ENCODE measurements at places on chromosomes 13 and 19. TPM values are rescaled to one million over a fixed set of nuclear protein-coding genes. Genes with fewer than 3 reads are reported as not detected.

GRCh38 chr19:15584095-15584494, 30.9 kb upstream of the CYP4F8 start:
- DNase-seq: no peak

GRCh38 chr13:34360702-34361101, 542.8 kb downstream of the RFC3 start:
- DNase-seq: no peak

- DNase-seq: peak; percentile 83
Measured at GRCh38 chr19:41541990-41542584, 33.9 kb upstream of the CEACAM21 start.

- no peak for DNase-seq
Measured at GRCh38 chr19:39871362-39871761, 25.2 kb upstream of the FBL start.

DNA sequence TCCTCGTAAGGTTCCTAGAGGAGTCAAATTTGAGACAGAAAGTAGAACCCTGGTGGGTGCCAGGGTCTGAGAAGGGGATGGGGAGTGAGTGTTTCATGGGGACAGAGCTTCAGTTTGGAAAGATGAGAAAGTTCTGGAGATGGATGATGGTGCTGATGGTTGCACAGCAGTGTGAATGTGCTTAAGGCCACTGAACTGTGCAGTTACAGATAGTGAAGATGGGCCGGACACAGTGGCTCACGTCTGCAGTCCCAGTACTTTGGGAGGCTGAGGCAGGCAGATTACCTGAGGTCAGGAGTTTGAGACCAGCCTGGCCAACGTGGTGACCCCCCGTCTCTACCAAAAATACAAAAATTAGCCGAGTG, 917 bp downstream of the SPC24 start:
- DNase-seq: no peak

DNA sequence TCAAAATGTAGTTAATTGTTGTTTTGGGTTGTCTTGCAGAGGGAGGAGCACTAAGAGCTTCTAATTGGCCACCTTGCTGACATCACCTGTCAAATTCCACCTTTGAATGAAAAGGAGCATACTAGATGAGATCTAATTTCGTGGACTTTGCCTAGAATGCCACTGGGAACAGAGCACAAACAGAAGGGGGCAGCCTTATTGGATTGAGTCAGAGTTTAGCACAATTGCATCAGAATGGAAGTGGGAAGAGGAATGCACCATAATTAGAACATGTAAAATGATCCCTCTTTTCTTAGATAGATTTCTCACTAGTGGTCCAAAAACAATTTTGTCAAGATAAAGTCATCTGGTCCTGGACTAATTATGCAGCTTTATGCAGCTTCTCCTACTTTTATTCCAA, 1552.2 kb downstream of the PCDH9 start:
- no peak for DNase-seq

GRCh38 chr13:51993713-51994112, 17.5 kb downstream of the ATP7B start:
- DNase-seq: no peak

- no peak for DNase-seq
Measured at GRCh38 chr13:102318233-102318632, 83.6 kb downstream of the FGF14 start.

DNA sequence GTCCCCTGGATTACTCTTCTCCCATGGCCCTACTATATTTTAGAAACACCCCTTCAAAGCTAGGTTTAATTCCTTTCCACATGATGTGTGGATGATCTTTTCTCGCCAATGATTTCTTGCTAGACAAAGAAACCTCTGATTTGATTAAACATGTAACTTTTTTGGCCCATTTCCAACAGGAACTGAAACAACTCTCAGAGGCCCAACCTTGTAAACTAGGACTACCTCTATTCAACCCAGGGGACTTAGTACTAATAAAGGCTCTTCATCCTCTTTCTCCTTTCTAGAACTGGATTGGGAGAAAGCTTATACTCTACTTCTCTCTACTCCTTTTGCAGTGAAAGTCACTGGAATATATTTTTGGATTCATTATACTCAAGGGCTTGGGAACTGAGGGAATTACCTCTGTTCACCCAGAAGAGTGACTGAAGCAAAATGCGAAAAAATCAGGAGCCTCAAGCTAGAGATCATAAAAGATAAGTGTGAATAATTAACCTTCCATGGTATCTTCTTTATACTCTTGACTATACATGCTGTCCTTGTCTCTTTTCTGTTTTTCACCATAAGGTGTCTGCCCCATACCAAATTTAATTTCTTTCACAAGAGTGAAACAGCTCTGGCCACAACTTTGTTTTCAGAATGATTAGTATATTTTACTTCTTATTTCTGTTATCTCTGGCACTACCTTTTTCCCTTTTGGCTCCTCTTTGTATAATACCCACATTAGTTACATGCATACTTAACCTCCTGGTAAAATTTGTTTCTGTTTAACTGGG, 977.6 kb downstream of the SLITRK5 start:
- DNase-seq: no peak

DNA sequence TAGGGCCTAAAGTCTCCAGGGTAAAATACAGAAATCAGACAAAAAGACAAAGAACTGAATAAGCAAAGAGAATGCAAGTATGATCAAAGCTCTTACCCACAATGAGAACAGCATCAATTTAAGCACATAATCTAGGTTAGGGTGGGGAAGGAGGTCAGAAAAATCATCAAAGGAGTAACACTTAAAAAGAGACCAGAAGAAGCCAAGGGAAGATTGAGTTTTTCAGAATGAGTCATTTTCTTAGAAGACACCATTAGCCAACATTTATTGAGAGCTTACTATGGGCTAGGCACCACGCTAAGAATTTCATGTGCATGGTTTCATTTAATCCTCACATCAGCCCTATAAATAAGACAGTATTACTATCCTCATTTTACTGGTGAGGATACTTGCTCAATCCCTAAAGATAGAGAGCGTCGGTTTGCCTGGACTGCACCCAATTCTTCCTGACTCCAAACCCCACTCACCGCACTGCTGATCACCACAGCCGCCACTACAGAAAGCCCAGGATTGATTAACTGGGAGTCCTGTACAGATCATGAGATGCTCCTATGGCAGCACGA, 1.7 kb upstream of the SHISA2 start:
- DNase-seq: no peak

DNA sequence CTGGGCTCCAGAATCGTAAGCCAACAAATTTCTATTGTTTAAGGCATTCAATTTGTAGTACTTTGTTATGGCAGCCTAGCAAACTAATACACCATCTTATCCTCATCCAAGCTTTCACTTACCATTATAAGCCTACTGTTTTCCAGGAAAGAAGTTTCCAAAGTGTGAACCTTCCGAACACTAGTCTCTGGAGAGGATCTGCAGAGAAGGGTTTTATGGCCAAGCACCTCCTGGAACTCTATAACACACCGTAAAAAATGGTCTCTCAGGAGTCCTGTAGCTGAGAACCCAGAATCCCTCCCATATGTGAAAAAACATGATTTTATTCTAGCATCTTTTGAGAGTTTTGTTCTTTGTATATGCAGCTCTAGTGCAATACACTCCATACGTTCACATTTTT, 142.1 kb downstream of the POSTN start:
- DNase-seq: no peak

DNA sequence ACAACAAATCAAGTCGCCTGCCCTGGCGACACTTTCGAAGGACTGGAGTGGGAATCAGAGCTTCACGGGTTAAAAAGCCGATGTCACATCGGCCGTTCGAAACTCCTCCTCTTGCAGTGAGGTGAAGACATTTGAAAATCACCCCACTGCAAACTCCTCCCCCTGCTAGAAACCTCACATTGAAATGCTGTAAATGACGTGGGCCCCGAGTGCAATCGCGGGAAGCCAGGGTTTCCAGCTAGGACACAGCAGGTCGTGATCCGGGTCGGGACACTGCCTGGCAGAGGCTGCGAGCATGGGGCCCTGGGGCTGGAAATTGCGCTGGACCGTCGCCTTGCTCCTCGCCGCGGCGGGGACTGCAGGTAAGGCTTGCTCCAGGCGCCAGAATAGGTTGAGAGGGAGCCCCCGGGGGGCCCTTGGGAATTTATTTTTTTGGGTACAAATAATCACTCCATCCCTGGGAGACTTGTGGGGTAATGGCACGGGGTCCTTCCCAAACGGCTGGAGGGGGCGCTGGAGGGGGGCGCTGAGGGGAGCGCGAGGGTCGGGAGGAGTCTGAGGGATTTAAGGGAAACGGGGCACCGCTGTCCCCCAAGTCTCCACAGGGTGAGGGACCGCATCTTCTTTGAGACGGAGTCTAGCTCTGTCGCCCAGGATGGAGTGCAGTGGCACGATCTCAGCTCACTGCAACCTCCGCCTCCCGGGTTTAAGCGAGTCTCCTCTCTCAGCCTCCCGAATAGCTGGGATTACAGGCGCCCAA, at the start of gene LDLR:
Gene LDLR, plus strand, starts transcription at position 210 of the 760 bp plus-strand sequence. Its CDS starts 86 bp downstream, at position 296.
- peak; percentile 95 for DNase-seq

DNA sequence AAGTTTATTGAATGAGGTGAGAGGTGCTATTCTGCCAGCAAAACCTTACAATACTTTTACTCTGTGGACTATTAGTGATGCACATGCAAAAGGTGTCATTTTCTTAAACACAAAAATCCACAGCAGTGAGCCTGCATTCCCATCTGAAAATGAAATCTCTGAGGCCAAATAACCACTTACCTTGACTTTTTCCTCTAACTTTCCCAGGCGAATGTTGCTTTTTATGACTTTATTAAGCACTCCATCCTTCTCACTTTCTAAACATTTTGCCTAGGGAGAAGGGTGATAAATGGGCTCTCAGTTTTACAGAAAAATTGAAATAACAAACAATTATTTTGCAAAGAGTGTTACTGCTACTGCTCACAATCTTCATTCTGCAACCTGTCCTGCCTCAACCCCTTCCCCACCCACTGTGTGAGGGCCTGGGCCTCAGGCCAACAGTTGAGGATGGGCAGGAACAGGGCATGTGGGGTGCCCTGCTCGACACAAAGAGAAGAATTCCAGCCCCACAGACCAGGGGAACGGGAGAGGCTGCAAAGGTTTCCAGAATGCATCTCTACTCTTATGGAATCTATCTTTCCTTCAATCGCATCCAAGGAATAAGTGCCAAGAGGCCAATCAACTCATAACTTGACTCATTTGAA, 18.1 kb upstream of the SLC7A9 start:
- DNase-seq: no peak

GRCh38 chr19:11736696-11737095, 2.0 kb downstream of the ZNF823 start:
- DNase-seq: peak; percentile 64

- DNase-seq: no peak
Measured at GRCh38 chr13:42781352-42781751, at the start of gene FAM216B. Gene FAM216B, plus strand, starts transcription at chr13:42781584. Its CDS starts 2,484 bp downstream, at chr13:42784068.

- DNase-seq: peak; percentile 95
Measured at GRCh38 chr19:48738557-48739403, 1.6 kb downstream of the RASIP1 start.

- DNase-seq: no peak
Measured at GRCh38 chr13:109401307-109401706, 385.1 kb downstream of the IRS2 start.

DNA sequence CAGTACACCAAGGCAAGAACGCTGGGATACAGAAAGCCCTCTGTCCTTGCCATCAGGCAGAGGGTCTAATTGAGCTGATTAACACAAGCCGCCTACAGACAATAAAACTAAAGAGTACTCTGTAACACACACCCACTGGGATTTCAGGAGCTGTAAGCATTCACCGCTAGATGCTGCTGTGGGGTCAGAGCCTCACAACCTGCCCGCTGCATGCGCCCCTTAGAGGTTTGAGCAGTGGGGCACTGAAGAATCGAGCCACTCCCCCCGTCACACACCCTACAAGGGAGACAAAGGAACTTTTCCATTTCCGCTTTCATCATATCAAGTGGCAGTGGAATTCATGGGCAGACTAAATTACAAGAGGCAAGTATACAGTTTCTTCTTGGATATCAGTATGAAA, 1080.6 kb downstream of the PCDH17 start:
- no peak for DNase-seq

SOX1 gene
- 0.19 TPM for total RNA-seq

USE1 gene
- 21.5 TPM for total RNA-seq

PSPN gene
- 0.40 TPM for total RNA-seq

PSG5 gene
- total RNA-seq: not detected

HCN2 gene
- total RNA-seq: 0.11 TPM

ZNF418 gene
- 2.7 TPM for total RNA-seq

WDR88 gene
- not detected for total RNA-seq

APOC1 gene
- 41.0 TPM for total RNA-seq

Measured in suprapubic skin (tissue), 4 donors.